ENCODE measurements at places on chromosomes 13 and 19.

DNA sequence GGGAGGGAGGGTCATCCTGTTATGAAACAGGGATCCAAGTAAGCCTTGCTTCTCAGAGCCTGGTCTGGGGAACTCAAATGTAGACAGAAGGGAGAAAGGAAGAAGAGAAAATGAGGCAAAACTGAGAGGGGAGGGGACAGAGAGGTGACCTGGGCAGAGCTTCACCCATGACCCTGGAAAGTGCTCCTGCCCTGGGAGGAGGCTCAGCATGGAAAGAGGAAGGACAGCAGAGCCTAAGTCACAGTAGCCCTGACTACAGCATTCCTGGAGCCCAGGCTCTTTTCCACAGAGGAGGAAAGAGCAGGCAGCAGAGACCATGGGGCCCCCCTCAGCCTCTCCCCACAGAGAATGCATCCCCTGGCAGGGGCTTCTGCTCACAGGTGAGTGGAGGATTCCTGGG lies at the start of gene CEACAM3:
Gene CEACAM3, plus strand, starts transcription at position 226 of the 400 bp plus-strand sequence. Its CDS starts 91 bp downstream, at position 317.
- no peak for DNase-seq

DNA sequence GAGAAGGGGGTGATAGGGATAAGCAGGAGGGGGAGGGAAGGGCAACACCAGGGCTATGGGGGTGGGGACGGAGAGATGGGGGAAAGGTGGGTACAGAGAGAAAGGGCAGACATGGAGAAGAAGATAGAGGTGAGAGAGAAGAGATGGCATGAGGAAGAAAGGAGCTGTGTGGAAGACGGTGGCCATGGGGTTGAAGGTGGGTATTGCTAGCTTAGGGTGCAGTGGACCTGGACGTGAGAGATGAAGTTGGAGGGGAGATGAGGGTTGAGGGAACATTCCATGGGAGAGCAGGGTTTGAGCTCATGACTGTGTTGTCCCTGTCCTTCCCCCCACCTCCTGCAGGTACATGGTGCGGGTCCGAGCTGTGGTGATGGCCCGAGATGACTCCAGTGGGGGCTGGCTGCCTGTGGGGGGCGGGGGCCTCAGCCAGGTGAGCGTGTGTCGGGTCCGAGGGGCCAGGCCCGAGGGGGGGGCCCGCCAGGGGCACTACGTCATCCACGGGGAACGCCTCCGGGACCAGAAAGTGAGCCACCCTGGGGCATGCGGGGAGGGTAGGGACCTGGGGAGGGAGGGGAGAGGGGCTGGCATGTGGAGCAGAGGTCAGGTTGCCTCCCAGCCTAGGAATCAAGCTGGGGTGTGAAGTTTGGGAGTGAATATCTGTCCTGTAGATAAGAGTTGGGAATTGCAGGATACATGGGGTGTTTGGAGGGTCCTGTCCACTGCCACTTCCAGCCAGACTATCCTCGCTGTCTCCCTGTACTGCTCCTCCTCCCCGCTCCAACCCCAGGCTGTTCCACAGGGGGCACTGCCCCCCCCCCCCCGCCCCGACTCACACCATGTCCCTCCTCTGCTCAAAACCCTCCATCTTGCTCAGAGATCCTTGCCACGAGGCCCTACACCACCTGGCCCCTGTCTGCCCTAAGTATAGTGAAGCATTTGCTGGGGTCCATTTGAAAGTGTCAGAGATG lies 1.7 kb downstream of the SPRED3 start:
- DNase-seq: no peak

DNA sequence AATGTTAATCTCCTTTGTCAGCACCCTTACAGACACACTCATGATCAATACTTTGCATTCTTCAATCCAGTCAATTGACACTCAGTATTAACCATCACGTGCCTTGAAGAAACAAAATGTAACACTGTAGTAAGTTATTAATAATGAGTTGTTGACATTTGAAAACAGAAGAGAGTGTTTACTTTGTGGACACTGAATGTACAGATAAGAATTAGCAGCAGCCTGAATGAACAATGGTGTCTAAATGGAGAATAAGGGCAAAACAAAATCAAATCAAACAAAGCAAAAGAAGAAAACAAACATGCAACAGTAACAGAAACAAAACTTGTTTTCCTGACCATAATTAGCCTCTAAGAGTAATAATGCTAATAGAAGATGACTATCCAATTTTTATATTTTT lies 1191.1 kb upstream of the MIR17HG start:
- DNase-seq: no peak

GRCh38 chr13:33017323-33017929 lies 1.2 kb downstream of the KL start:
- DNase-seq: no peak

GRCh38 chr19:10517760-10518443 lies 655 bp upstream of the S1PR5 start:
- DNase-seq: no peak

All from NCI-H510A (cell line).